ENCODE measurements at places on chromosomes 3 and 15.

- no peak for DNase-seq
Measured at GRCh38 chr3:171508676-171509075, 48.5 kb upstream of the TNIK start.

- DNase-seq = no peak
Measured at GRCh38 chr3:121483290-121483689, 62.5 kb downstream of the POLQ start.

GRCh38 chr15:86021281-86022264, 58.1 kb upstream of the AGBL1 start:
- DNase-seq = no peak

- peak; percentile 83 for DNase-seq
Measured at GRCh38 chr3:138187296-138188012, at the start of gene ARMC8. Gene ARMC8 (plus strand): TSS chr3:138187301. CDS start chr3:138187555, 254 bp downstream.

DNA sequence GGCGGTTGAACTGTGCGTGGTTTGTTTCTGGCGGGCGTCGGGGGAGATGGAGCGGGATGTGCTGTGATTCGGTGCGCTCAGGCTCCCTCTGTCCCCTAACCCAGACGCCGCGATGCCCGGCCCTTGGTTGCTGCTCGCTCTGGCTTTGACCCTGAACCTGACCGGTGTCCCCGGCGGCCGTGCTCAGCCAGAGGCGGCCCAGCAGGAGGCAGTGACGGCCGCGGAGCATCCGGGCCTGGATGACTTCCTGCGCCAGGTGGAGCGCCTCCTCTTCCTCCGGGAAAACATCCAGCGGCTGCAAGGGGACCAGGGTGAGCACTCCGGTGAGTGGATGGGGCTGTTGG, 1.2 kb downstream of the TRH start:
- no peak for DNase-seq

DNA sequence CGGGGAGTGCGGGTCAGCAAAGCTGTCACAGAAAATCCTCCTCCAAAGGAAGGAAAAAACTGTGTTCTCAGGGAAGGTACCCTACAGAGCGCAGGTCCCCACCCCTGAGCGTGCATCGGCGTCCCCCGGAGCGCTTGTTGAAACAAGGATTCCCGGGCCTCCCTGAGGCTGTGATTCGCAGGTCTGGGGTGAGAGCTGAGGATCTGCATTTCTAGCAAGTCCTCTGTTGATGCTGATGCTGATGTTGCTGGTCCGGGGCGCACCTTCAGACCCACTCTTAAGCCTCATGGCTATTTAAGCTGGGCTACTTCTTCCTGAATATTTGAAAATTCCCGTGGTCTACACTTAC, 226.2 kb upstream of the IGF1R start:
- no peak for DNase-seq

- no peak for DNase-seq
Measured at GRCh38 chr3:196336319-196337145, 1.7 kb downstream of the TM4SF19 start.

GRCh38 chr3:69648126-69648525, 91.1 kb upstream of the MITF start:
- DNase-seq = no peak

- no peak for DNase-seq
Measured at GRCh38 chr3:107855710-107856109, 235.1 kb downstream of the CD47 start.

GRCh38 chr3:59320080-59320479, 270.3 kb upstream of the CFAP20DC start:
- no peak for DNase-seq

DNA sequence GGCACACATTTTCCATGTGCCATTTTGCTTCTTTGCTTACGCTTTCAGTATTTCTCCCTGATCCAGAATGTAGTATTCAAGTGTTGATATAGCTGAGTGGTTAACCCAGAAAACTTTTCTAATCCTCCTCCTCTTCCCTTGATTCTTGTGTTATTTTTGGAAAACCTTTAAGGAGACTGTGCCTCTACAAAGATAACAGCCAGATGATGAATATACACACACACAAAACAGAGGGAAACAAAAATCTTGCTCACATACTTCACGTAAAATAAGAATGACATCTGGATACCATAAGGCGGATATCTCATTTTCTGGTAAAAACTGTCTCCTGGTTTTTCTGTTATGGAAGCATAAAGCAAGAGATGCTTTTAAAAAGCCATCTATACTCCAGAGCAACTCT, 295.8 kb upstream of the THBS1 start:
- no peak for DNase-seq

DNA sequence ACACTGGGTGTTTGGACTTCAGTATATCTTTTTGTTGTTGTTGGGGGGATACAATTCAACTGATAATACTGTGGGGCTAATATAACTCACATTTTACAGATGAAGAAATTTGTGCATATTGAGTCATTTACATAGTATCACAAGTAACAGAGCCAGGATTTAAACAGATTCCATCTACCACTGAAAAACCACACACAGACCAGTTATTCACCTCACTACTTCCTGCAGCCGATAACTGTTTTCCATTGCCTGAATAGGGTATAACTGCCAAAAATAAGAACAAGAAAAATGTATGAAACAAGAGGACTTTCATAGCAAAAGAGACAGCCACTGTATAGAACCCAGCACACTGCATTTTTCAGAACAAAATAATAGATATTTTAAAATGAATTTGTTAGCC, 215.8 kb upstream of the CNTN6 start:
- DNase-seq = no peak

GRCh38 chr3:51721062-51721745, 14.3 kb downstream of the GRM2 start:
- DNase-seq = no peak

GRCh38 chr3:172707967-172708366, 2.9 kb downstream of the NCEH1 start:
- DNase-seq = no peak

DNA sequence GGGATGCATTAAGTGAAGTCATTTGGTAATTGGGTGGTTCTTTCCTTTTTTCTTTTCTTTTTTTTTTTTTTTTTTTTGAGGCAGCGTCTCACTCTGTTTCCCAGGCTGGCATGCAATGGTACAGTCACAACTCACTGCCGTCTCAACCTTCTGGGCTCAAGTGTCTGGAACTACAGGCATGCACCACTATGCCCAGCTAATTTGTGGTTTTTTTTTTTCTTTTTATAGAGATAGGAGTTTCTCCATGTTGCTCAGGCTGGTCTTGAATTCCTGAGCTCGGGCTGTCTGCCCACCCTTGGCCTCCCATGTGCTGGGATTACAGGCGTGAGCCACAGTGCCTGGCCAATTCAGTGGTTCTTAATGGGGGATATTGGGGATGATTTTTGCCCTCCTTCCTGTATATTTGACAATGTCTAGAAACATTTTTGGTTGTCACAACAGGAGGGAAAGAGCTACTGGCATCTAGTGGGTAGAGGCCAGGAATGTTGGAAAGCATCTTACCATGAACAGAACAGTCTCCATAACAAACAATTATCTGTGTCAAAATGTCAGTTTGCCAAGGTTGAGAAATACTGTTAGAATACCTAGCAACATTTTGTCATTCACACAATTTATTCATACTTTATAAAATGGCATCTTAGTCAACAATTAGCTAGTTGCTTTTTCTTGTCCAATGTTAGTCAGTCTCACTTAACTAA, 79.4 kb upstream of the CNTN3 start:
- no peak for DNase-seq

DNA sequence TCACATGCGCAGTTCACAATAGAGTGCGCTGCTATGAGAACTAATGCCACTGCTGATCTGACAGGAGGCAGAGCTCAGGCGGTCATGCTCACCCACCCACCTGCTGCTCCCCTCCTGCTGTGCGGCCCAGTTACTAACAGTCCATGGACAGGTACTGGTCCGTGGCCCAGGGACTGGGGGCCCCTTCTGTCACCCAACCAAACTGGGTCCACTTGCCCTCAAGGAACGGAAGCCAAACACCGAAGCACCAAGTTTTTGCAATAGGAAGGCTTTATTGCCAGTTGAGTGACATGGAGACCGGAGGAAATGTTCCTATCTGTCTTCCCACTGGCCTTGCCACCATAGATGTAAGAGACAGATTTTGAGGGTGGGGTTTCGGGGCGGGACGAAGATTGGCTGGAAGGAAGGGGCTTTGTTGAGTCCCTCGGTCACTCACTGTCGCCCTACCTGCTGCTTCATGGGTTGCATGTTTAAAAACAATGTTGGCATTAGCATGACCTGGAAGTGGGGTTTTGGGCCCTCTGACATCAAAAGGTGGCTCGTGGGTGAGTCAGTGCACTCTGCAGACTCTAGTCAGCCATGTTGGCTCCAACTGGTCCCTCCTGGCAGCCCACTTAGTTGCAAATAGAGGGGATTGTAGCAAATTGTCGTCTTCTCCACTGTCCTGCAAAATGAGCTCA, 141.0 kb downstream of the TJP1 start:
- DNase-seq = no peak

- no peak for DNase-seq
Measured at GRCh38 chr3:196192524-196193051, 18.6 kb downstream of the ZDHHC19 start.

DNA sequence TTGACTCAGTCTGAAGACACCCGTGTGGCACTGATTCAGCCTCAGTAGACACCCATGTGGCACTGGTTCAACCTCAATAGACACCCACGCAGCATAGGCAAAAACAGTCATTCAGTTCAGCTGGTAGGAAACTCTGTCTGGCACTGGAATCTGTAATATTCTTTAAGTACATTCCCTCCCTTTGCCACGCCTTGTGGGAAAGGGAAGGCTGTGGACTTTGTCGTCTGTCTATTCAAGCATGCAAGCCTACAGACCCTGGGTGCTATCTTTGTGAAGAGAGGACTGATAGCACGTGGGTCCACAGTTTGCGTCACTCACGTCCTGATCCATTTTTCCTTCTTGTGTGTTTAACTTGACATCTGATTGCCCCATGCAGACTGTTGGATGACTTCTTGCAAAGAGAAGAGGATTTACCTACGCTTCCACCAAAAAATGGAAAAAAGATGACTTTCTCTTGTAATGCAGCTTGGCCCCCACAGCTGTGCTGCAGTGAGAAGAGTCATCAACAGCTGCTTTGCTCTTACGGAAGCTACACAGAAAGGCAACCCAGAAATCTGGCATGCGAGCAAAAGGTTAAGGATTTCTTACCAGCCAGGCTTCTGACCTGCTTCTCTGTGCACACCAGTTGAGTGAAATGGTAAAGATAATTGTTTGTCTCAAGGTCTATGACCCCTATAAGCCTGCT, 278.1 kb downstream of the ULK4 start:
- no peak for DNase-seq

DNA sequence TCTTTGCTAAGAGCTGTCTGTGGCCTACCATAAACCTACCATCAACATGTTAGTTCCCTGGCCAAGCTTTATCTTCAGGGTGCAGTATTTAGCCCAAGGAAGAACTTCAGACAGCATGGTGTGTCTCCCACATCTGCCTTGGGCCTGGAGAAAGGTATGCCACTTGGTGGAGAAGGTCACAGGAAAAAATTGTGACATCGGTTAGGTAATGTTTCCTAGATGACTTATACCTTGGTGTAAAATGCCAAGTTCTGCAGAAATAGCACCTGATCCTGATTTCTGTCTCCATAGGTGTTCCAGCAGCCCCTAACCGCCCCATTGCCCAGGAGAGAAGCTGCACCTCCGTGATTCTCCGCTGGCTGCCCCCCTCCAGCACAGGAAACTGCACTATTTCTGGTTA, 33.0 kb upstream of the UMPS start:
- DNase-seq = no peak

DNA sequence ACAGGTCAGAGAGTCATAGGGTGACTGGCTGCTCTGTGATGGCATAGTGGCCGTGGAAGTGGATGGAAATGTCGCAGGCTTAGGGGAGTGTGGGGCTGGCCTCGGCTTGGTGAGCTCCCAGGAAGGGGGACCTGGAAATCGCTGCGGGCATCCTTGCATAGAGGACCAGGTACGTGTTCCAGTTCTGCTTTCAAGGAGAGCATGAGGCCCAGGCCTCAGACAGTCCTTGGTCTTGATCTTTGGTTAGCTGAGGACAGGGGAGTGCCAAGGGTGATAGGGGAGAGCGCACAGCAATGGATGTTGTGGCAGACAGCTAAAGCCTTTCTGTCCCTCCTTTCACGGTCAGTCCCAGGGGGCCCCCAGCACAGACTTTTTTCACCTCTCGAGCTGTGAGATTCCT, 110.5 kb downstream of the SNRPN start:
- no peak for DNase-seq

- DNase-seq = no peak
Measured at GRCh38 chr3:122679882-122680474, 661 bp upstream of the PARP14 start.

DNA sequence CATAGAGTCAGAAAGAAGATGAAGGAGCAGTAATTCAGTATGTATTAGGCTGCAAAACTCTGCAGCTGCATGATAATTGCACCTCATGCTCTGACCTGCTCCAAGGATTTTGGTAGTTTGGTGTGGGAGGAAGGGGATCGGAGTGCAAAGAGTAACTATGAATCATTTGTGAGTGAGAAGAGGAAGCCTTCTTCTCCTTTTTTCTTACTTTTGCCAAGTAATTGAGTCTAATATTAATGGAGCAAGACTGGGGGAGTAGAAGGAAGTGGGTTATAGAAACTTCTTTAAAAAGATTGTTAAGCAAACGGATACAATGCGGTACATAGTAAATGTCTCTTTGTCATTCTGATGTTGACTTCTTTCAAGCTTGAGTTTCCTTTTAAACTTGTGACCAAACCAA, 276.5 kb downstream of the EDEM1 start:
- DNase-seq = no peak

- DNase-seq = no peak
Measured at GRCh38 chr3:4047366-4047765, 248.1 kb downstream of the LRRN1 start.

DNA sequence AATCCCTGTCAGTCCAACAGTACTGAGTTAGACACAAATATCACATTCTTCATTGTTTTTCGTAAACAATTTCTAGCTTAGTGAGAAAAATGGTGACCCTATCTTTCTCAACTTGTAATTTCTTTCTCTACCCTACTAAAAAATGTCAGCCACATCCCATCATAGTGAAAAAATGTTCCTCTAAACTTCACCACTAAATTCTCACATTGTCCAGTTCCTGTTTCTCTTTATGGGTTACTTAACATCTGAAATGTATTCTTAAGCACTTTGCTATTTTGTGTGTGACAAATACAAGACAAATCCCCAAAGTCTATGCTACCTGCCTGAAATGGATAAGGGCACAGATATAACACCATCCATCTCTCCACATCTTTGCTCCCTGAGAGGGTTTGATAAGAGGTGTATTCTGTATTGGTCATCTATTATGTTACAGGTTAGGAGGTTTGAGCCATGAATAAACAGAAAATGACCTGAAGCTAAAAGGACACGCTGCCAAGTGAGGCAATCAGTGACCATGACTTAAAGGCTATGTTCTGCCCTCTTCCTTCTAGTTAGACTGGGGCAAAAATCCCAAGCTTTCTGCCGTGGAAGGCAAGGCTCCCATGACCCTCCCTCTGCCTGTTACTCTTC, 118.2 kb downstream of the GADL1 start:
- no peak for DNase-seq
